Iris pigment epithelial cell (primary cell): ENCODE measurements at places on chromosomes 6 and 20.

DNA sequence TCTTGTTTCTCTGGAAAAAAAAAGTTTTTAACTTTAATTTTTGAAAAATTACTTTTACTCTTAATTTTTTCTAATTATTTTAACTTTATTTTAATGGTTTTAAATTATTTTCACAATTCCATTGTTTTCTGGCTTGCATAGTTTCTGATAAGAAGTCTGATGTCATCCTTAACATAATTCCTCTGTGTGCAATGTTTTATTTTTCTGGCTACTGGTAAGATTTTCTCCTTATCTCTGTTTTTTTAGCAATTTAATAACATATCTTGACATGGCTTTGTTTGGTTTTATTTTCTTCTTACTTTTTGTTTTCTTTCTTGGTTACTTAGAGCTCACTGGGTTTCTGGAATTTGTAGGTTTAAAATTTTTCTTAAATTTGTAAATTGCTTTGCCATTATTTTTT, 114.8 kb downstream of the TBXT start:
- DNase-seq: no peak

DNA sequence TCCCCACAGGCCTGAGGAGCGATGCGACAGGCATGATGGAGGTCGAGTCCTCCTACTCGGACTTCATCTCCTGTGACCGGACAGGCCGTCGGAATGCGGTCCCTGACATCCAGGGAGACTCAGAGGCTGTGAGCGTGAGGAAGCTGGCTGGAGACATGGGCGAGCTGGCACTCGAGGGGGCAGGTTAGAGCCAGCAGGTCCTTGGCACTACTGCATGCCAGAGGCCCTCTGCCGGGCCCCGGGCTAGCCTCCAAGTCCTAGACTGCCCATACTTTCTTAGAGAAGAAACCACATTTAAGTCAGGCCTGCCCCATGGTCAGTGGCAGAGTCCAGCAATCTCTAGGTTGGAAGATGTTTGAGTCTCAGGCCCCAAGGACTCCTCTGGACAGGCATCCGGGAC, 32.1 kb downstream of the PKIG start:
- DNase-seq: no peak

- DNase-seq: peak; percentile 86
These were observed 116.2 kb downstream of the MAP3K5 start for GRCh38 chr6:136676075-136676474.

DNA sequence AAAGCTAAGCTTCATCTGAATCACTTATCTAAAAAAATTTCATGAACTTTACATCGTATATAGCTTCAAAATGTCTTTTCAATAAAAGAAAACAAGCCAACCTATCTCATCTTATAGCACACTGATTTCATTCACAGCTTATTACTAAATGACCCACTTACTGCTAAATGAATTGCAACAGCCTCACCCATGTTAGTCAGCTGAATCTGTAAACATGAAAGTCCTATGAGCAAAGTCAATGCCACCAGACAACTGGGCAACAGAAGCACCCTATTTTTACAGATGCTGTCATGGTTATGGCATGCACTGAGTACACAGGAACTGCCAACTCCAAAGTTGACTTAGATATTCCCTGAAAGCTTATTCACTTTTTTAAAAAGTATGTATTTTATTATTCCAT, 41.2 kb upstream of the DST start:
- DNase-seq: peak; percentile 96

DNA sequence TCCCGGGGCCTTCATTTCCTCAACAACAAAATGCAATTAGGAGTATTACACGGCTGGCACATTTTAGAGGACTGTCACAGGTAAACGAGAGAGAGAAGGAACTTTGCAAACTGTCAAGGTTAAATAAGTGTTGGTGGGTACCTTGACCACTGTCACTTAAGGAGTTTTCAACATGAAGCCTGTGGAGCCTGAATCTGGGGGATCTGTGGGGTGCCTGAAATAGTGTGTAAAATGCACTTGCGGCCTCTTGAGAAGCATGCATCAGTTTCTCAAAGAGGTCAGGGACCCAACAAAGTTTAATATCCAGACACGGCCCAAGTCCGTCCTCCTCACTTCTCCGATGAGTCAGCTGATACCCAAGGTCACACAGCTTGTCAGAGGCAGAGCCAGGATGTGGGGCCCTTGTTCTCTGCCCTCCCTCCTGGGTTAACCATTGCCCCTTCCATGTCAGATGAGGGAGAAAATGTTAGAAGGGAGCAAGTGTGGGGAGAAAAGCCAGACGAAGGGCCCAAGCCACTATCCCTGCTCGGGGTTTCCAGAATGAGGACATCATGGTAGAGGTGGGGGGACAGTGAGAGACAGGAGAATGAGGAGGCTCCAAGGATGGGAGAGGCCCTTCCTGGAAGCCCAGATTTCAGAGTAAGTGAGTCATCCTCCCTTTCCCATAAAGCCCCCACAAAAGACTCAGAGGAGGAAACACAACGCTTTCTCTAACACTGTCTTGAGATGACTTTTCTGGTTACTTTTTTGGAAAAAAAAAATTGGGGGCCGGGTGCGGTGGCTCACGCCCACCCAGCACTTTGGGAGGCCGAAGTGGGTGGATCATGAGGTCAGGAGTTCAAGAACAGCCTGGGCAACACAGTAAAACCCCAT, 42.2 kb downstream of the C6orf132 start:
- peak; percentile 81 for DNase-seq

DNA sequence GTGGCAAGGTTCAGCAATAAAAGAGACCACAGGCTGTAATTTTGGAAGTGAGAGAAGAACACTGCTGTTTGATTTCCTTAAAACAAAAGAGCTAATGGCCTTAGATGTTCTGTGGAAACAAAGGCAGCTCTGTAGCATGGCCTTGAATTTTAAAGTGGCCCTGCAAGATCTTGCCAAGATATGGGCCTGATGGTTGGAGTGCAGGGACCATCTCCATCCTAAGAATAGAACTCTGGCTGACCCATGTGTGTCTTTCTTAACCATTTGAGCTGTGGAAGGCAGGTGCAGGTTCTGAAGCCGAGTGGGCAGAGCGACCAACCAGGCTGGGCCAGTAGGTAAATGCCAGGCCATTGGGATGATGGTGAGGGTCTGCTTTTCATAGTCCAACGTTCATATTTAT, 73.8 kb upstream of the VSTM2L start:
- DNase-seq: no peak

DNA sequence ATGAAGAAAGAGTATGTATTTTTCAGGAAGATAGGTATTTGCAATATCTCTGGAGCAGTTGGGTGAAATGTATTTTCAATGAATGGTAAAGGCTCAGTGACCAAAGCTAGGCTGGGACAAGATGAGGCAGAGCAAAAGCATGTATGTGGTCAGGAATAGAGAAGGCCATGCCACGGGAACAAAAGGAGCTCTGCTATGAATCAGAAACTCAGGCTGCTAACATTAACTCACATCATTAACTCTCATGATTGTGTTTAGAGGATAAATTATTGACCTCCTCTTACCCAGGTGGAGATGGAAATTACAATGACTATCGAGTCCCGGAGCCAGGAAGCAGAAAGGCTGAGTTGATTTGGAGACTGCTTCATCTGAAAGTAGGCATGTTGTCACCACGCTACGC, 220.2 kb downstream of the FUT9 start:
- DNase-seq: peak; percentile 48

DNA sequence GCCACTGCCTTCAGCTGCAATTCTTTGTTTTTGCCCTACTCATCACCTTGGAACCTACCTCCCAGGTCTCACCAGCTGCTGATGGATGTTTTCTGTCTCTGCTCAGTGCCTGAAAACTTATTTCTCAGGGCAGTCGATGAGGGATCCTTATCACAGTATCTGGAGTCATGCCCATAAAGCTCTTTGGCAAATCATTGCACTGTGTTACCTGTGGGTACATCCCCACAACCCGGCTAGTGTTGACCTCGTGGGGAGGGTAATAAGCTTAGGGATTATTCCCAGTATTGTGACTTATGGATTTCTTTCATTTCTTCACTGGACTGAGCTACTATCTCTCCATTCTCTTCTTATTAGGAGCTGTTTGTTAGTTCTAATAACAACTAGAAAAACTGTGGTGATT, 91.7 kb downstream of the ELOVL5 start:
- no peak for DNase-seq

DNA sequence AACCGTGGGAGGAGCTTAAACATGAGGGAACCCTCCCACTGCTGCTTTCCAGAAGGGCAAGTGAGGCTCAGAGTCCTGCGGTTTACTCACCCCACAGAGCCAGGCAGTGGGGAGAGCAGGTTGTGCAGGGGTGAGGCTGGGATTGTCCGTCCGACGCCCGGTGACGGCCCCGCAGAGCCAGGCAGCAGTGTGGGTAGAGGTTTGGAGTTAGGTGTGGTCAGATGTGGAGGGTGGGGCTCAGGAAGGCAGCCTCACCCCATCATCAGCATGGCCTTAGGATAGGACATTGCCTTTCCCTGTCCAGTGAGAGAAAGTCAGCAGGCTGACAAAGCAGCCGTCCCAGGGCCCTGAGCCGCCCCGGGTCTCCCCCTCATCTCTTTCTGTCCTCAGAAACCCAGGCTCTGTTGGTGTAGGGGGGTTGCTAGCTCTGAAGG, 234.6 kb downstream of the DLL1 start:
- DNase-seq: no peak

GRCh38 chr6:150203871-150204545, 61.2 kb downstream of the PPP1R14C start:
- DNase-seq: no peak

DNA sequence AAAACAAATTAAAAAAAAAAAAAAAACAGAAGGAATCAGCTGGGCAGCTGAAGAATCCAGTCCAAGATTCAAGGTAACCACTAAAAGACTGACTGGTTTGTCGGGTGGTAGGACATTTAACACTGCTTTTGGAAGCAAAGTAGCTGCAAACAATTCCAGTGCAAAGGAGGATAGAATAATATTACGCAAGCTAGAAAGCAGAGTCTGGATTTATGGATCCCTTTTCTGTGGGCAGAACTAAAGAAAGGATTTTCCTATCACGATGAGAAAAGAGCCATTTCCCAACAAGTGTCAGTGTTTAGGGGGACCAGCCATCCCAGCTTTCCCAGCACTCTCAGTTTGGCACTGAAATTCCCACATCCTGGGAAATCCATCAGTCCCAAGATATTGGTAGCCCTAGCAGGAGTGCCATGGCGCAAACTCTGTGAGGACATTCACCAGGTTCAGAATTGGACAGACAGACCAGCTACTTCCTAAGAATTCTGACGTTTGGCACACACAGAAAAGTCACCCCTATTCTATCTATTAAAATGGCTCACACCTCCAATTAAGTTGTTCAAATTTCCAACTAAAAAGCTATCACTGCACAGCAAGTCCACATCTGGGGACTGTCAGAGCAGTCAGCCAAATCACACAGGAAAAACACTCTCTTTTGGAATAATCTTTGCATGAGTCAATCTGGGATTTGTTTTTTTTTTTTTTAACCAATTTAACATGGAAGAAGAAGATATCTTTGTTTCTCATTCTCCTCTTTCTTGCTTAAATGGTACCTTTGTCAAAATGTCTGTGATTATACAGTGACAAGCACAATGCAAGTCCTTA, 356.8 kb upstream of the ARID1B start:
- DNase-seq: no peak

DNA sequence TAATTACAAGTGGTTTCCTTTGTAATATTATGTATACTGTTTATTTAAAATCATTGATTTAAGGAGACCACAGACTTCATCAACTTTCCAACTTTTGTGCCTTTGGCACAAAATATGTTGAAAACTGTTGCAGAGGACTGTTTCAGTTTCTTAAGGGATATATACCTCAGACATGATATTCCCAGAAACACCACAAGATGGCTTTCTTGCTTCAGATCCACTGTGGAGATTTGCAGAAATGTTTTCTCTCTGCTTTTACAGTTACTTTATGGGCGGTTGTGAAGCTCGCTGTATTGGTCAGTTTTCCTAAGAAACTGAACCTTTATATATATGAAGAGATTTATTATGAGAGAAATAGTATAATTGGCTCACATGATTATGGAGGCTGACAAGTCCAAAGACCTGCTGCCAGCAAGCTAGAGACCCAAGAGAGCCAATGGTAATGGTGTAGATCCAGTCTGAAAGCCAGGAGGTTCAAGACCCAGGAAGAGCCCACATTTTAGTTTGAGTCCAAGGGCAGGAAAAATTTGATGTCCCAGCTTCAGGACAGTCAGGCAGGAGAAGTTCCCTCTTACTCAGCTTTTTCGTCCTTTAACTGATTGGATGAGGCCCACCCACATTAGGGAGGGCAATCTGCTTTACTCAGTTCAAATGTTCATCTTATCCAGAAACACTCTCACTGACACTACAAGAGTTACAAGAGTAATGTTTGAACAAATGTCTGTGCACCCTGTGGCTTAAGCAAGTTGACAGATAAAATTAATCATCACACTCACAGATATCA, 12.8 kb downstream of the ME1 start:
- DNase-seq: peak; percentile 76

DNA sequence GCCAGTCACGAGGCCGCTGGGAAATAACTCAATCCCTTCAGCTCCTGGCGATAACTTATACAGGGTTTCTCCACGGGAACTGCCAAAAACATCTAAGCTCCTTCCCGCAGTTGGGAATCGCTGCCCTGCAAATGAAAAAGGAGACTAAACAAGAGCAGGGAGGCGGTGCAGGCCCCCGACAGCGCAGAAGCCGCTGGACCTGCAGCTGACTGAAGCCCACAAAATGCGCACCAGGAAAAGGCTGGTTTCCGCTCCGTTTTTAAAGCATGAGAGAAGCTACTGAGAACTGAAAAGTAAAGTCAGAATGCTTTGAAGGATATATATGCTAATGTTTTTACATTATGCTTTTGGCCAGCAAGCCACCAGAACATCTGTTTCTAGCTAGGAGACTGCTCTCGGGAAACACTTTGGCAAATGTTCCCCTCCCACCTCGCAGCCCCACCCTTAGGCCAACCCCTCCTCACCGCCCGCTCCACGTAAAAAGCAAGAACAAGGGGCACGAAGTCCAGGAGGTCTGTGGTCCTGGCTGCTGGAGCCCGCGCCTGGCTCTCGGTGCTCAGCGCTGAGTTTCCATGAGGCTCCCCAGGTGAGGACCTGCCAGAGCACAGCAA, 90.5 kb downstream of the SOD2 start:
- DNase-seq: peak; percentile 20

DNA sequence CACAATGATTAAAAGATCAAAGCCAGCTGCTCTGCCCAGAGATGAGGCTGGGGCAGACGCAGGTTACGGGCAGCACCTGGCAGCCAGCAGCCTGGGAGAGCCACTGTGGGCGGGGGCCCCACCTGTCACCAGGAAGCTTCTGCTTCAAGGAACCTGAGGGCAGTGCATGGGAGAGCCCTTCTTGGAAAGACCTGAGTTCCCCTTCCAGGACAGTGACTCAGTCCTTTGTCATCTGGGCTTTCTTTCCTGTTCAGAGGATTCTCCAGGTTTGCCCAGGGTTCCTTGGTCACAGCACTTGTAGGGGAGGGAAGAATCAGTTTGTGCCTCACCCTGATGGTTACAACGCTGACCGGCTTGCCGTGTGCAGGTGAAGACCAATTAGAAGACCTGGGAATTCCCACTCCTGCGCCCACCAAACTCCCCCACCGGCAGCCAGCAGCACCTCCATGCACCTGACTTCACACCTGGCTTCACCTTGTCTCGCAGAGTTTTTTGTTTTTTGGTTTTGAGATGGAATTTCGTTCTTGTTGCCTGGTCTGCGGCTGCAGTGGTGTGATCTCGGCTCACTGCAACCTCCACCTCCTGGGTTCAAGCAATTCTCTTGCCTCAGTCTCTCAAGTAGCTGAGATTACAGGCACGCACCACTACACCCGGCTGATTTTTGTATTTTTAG, 2.0 kb downstream of the ZBP1 start:
- DNase-seq: no peak

GRCh38 chr6:18062733-18063132, 59.7 kb downstream of the NHLRC1 start:
- DNase-seq: peak; percentile 35

- DNase-seq: peak; percentile 63
These were observed 180.4 kb upstream of the JARID2 start for GRCh38 chr6:15065261-15065989.

- DNase-seq: no peak
These were observed 580.4 kb downstream of the CBLN4 start for GRCh38 chr20:55424968-55425367.
